ENCODE measurements at places on chromosomes 3 and 15. TPM values are rescaled to one million over a fixed set of nuclear protein-coding genes. Genes with fewer than 3 reads are reported as not detected.

DNA sequence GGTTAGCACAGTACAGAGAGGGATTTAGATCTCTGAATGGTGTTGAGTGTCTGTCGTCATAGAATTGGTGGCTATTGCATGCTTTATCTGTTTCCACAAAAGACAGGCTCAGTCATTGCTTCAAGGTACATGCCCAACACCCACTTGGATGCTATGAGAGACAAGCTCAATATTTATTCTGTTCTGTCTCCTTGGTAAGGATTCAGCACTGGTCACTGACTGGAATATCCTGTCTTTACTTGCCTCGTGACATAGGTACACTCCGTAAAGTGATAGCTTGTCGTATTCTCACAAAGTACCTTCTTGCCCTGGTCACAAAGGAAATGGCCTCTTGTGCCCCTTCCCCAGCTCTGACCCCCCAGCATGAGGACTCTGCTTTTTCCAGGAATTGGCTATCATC is 72.8 kb upstream of the CTNNB1 start:
- no peaks in the 10 kb centered on the region for H3K36me3 ChIP-seq
- no peaks in the 10 kb centered on the region for H3K4me1 ChIP-seq
- no peak overlapping the region for H3K27ac ChIP-seq
- no peak for DNase-seq
- H3K27me3 ChIP-seq = no peaks in the 10 kb centered on the region
- H3K4me3 ChIP-seq = no peak overlapping the region

FBXO40 gene
- total RNA-seq = 0.09 TPM

DNA sequence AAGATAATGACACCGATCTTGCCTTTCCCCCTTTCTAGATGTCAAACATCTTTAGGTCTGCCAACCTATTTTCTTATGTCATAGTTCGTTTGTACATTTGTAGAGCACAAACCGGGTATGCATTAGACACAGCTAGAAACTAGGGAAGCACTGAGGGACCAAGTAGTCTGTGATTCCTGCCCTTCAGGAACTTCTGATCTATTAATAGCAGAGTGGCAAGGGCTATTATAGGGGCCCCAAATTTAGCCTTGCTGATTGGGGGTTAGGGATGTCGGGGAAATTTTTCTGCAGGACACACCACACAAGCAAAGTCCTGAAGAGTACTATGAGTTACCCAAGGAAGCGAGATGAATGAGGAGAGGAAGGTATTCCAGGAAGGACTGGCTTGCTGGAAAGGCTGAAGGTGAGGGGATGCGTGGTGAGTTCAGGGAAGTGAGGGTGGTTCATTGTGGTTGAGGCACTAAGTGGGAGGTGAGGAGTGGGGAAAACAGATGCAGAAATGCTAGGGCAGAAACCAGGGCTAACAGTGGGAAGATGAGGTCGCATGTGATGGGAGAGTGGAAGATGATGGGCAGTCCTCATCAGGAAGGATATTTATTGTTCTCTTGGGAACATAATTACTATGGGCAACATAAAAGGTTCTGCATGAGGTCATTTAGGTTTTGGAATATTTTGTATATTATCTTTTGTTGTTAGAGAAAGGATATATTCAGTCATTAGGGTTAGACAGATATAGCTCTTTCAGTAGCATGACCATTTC is 144.3 kb downstream of the CMSS1 start:
- H3K27ac ChIP-seq = no peak overlapping the region
- H3K4me3 ChIP-seq = no peak overlapping the region
- peaks cover 17% of the 10 kb centered on the region for H3K4me1 ChIP-seq
- no peaks in the 10 kb centered on the region for H3K27me3 ChIP-seq
- DNase-seq = no peak

DNA sequence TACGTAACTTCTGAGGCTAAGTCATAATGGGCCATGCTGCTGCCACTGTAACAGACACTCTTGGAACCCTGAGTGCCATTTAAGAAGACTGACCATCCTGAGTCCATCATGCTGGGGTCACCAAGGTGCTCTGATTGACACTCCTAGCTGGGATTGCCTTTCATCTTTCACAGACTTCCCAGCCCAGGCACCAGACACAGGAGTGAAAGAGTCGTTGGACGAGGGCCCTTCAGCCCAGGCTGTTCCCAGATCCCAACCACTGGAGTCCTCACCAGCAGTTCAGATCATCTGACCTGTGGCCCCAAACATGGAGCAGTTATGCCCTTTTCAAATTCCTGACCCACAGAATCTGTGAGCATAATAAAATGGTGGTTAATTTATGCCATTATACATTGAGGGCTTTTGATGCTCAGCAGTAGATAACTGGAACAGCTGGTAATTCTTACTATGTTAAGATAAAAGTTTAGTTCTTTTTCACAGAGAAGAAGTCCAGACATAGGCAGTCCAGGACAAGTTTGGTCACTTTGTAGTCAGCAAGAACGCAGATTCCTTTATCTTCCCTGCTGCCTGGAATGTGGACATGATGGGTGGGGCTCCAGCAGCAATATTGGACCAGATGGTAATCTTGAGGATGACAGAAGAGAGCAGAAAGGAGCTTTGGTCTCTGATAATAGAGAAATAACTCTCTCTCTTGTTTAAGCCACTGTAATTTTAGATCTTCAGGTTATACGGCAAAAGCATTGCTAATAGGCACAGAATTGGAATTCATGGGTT is 7.3 kb upstream of the EHD4 start:
- peak overlapping the region; percentile 37 for H3K27ac ChIP-seq
- H3K4me1 ChIP-seq = peaks cover 6% of the 10 kb centered on the region
- no peak for DNase-seq
- no peaks in the 10 kb centered on the region for H3K27me3 ChIP-seq
- no peaks in the 10 kb centered on the region for H3K36me3 ChIP-seq
- H3K4me3 ChIP-seq = no peak overlapping the region

SV2B gene
- 0.87 TPM for total RNA-seq

GRCh38 chr15:52113235-52113634 is 660 bp upstream of the BCL2L10 start:
- H3K4me3 ChIP-seq = no peak overlapping the region
- no peak overlapping the region for H3K27ac ChIP-seq
- peaks cover 35% of the 10 kb centered on the region for H3K27me3 ChIP-seq
- H3K4me1 ChIP-seq = peaks cover 9% of the 10 kb centered on the region
- no peaks in the 10 kb centered on the region for H3K36me3 ChIP-seq

DNA sequence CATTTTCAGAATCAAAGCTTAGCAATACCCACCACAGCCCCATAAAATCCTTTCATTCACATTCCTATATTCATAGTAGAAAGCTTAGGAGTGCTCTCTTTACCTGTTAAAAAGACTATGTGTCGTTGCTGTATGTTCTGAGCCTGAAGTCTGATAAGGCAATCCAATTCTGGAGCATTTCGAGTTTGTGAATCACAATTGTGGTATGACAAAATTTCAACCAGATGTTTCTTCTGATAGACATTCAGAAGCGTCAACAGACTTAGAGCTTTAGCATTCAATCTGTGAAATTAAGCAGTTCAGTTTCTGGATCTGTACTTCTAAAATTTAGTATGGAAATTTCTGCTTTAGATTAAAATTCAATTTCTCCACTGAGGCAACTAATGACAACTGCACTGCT is 58.3 kb downstream of the TASOR start:
- no peak overlapping the region for H3K4me3 ChIP-seq
- H3K4me1 ChIP-seq = no peaks in the 10 kb centered on the region
- no peak for DNase-seq
- peaks cover 97% of the 10 kb centered on the region for H3K36me3 ChIP-seq
- H3K27ac ChIP-seq = no peak overlapping the region
- H3K27me3 ChIP-seq = no peaks in the 10 kb centered on the region

GRCh38 chr15:59011262-59011952 is 23.9 kb downstream of the RNF111 start:
- peaks cover 8% of the 10 kb centered on the region for H3K4me1 ChIP-seq
- H3K27me3 ChIP-seq = no peaks in the 10 kb centered on the region
- no peak overlapping the region for H3K27ac ChIP-seq
- DNase-seq = no peak

EHHADH gene
- 12.0 TPM for total RNA-seq

DNA sequence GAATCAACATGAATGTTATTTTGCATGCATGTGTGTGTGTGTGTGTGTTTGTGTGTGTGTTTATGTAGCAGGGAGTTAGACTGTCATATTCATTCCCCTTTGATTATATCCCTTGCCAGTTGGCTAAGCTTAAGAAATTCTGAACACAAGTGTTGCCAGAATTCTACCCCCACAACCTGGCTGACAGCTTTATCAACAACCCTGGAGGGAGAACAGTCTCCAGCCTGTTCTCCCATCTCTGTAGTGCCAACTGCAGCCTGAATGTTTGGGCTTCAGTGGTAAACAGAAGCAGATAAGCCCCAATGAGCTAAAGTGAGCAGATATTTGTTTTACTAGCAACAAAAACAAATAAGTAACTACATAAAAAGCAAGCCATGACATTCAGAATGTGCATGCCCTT is 162.6 kb upstream of the ABI3BP start:
- H3K27ac ChIP-seq = no peak overlapping the region
- H3K4me1 ChIP-seq = no peaks in the 10 kb centered on the region
- H3K36me3 ChIP-seq = no peaks in the 10 kb centered on the region
- no peak for DNase-seq
- H3K27me3 ChIP-seq = no peaks in the 10 kb centered on the region

ATP2B2 gene
- 0.06 TPM for total RNA-seq

ARGFX gene
- total RNA-seq = not detected
